ENCODE measurements at places on chromosomes 1 and 21. TPM values are rescaled to one million over a fixed set of nuclear protein-coding genes. Genes with fewer than 3 reads are reported as not detected.

DIO1 gene
- total RNA-seq = not detected

NLRP3 gene
- 2.6 TPM for total RNA-seq

COL11A1 gene
- not detected for total RNA-seq

KRTAP20-3 gene
- total RNA-seq = not detected

LCE6A gene
- total RNA-seq = not detected

CLCN6 gene
- total RNA-seq = 8.9 TPM

KCNJ6 gene
- not detected for total RNA-seq

LIPI gene
- total RNA-seq = not detected

TNFRSF14 gene
- 164 TPM for total RNA-seq

F5 gene
- 72.2 TPM for total RNA-seq

DNA sequence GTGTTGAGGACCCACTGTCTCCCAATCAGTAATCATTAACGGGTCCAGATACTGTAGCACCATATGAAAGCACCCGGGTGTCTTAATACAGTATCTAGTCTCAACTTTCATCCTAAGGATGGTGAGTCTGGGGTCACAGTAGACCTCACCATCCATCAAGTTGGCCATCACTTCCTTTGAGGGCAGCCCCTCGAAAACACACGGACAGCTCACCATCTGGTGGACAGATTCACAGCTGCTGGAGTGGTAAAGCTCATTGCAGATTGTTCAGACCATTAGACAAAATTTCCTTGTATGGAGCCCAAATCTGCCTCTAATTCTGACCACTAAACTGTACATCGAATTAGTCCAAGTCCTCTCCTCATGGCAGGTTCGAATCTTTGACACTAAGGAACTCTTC, 123.1 kb downstream of the PGBD5 start:
- no peak for DNase-seq

DNA sequence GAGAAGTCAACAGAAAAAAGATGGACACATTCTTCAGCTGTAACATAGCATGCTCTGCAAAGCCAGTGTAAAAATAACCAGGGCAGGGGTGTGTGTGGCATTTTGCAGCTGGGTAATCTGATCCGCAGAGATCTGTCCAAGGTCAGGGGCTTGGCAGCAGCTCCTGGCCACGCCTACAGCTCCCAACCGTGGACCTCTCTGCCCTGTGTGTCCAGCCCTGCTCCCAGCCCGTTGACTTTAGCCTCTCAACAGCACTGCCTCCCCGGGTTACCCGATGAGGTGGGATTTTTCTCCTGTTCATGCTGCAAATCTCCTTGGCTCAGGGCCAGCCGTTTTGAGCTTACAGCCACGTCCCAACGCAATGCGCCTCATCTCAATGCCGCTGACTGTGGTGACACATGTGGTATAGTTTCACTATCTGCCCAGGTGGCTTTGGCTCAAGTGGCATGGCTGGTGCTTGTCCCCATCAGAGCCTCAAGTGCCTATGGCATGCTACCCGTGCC, 68.1 kb downstream of the VWA5B1 start:
- no peak for DNase-seq

- DNase-seq = no peak
These were observed 2.6 kb upstream of the SAMD13 start for GRCh38 chr1:84298684-84299535.

DNA sequence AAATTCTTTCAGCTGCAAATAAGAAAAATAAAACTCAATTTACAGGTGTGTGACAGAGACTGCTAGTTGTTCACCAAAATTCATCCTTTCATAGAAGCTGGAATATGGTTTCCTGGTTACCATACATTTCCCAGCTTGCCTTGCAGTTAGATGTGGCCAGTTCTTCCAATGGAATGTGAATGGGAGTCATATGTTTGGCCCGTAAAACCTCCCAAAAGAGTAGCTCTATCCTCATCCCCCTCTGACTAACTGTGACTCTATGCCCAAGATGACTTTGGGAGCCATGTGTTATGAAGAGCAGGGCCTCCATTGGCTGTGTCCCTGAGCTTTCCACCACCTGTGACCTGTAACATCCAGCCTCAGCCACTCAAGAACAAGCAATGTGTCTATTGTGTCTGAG, 90.6 kb upstream of the NGF start:
- no peak for DNase-seq

DNA sequence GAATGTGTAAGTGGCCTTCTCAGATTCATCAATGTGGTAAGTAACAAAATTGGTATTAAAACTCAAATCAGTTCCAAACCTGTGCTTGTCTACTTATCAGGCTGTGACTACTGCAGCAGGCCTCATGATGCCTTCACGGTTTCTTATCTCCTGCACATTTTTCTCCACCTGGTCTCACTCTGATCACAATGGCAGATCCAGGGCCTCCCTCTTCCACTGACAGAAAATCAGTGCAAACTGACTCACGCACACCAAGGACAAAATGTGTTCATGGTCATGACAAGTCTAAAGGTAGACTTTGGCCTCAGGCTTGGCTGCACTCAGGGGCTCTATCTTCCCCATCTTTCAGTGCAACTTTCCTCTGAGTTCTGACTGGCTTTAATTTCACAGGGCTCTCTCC, 56.7 kb upstream of the ATP1A1 start:
- no peak for DNase-seq

GRCh38 chr1:176656257-176656995, 193.5 kb downstream of the PAPPA2 start:
- no peak for DNase-seq

GRCh38 chr1:6503884-6504602, 12.6 kb upstream of the PLEKHG5 start:
- no peak for DNase-seq

DNA sequence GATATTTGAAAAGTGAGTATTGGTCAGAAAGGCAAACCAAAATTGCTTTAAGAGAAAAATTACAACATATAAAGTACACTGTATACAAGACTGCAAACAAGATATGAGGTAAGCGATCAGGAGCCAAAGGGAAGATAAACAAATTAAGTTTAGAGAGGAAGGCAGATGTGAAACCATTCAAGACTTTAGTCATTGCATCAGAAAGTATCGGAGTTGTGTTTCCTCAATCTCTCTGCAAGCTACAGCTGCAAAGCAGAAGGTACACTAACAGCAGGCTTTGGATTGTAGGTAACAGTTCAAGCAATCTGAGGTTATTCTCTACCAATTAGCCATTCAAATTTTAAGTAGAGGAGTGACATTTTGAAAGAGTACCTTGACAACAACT, 21.3 kb upstream of the TLCD4 start:
- DNase-seq = no peak

GRCh38 chr1:42324398-42325013, 10.5 kb downstream of the FOXJ3 start:
- DNase-seq = no peak

GRCh38 chr1:37720231-37721130, 28.2 kb downstream of the CDCA8 start:
- no peak for DNase-seq

DNA sequence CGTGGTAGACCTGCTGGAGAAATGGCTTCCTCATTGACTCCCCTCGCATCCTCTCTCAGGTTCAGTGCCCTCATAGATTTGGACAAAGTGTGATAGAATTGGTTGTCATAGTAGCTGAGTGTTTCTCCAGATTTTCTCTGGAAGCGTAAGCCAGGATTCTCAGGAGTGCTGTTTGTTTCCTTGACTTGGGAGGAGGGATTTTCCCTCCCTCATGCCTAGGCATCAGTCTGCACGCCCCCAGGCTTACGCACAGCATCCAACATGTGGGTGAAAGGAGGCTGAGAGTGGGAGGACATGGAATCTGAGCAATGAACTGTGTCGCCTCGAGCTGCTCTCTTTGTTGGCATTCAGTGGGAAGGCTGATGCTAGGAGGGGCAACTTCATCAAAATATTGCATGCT, 503.5 kb downstream of the LTN1 start:
- no peak for DNase-seq

GRCh38 chr21:35686156-35686555, 374.2 kb downstream of the SETD4 start:
- DNase-seq = no peak

DNA sequence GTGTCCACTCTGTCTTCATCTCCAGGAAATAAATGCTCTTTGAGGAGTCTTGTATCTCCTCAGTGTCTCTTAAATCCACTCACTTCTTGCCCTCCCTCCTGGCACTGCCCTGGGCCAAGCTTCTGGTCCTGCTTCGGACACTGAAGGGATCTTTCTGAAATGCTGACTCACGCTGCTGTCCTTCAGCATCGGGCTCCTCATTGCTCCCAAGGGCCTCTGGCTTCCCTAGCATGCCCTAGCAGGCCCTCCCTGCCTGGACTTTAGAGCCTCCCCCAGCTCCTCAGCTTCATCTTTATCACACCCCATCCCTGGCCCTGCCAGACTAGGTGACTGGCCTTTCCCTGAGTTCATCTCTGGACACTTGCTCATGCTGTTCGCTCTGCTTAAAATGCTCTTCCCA, 96.6 kb downstream of the FOXD2 start:
- DNase-seq = no peak

DNA sequence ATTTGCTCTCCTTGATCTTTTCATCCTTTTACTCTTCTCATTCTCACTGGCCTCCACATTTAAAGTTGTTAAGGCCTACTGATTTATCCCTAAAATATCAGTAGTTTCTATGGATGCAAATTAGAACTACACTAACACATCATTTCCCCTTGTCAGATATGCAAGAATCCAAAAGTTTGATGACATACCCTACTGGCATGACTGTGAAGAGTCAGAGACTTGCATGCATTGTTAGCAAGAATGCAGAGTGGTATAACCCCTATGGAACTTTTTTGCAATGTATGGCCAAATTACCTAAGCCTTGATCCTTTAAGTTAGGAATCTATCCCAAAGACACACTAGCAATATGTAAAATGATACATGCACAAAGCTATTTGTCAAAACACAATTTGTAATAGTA, 23.6 kb upstream of the HIVEP3 start:
- DNase-seq = no peak

GRCh38 chr1:69103705-69104385, 463.9 kb upstream of the LRRC7 start:
- no peak for DNase-seq

GRCh38 chr1:22238356-22239224, 95.7 kb upstream of the WNT4 start:
- DNase-seq = no peak

- DNase-seq = no peak
These were observed 83.4 kb downstream of the MAP3K21 start for GRCh38 chr1:233410906-233411305.

GRCh38 chr1:77322061-77322900, 40.5 kb downstream of the AK5 start:
- DNase-seq = no peak
